ENCODE measurements at places on chromosomes 2 and 18.
A peak's percentile ranks its signal among the peaks of the same experiment; 100 is the strongest.

DNA sequence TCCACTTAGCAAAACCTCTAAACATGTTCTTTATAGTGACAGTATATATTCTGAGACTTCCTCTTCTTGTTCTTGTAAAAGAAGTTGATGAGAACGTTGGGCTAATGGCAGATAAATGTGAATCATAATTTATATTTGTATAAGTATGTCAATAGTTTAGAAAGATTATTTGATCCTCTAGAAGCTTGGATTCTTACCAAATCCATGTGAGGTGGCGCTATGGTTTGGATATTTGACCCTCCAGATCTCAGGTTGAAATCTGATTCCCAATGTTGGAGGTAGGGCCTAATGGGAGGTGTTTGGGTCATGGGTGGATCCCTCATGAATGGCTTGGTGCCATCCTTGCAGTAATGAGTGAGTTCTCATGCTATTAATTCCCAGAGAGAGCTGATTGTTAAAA, 29.8 kb upstream of the SCN1A start:
- no peak for DNase-seq

DNA sequence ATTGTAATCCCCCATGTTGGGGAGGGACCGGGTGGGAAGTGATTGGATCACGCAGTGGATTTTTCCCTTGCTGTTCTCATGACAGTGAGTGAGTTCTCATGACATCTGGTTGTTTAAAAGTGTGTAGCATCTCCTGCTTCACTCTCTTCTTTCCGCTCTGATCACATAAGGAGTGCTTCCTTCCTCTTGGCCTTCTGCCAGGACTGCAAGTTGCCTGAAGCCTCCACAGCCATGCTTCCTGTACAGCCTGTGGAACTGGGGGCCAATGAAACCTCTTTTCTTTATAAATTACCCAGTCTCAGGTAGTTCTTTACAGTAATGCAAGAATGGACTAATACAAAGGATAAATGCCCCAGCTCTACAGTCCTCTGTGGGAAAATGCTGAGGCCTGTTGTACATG, 437.5 kb upstream of the NXPH2 start:
- DNase-seq = no peak

DNA sequence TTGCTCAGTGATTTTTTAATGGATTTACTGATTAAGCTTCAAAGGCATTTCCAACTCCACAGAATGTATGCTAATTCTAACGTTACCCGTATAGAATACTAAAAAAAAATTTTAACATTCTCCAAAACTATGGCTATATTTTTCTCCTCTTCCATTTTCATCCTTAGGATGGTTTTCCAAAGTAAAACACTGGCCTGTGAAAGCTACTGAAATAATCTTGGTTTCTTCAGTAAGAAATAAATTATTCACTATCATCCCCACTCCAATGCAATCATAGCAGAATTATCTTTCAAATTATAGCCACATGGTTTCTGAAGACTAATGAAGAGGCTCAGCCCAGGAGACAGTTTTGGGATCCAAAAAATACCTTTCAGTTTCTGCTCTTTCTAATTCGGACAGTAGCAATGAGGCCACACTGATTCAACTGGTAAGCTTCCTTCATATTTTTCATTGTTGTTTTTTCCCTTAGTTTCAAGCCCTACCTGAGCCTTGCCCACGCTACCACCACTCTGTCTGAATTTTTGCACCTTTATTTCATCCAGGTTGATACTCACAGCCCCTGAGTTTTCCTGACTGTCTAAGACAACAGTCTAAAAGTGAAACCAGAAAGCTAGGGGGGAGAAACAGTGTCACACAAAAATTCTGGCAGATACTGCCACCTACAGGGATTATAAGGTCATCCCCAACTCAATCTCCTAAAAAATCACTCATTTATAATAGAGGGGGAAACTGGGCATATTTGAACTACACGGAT, 887.9 kb downstream of the NRXN1 start:
- peak; percentile 91 for DNase-seq

- DNase-seq = peak; percentile 51
These were observed 633 bp downstream of the KIAA1328 start for GRCh38 chr18:36829362-36830157.

GRCh38 chr2:83630351-83630750, 828.7 kb downstream of the SUCLG1 start:
- no peak for DNase-seq
